AG08396 (cell line): ENCODE measurements at places on chromosomes 3 and 15.

- DNase-seq = no peak
Observed at GRCh38 chr3:195543500-195544229, 540 bp upstream of the PPP1R2 start.

GRCh38 chr3:128606094-128606493 lies 44.5 kb downstream of the RPN1 start:
- DNase-seq = no peak

DNA sequence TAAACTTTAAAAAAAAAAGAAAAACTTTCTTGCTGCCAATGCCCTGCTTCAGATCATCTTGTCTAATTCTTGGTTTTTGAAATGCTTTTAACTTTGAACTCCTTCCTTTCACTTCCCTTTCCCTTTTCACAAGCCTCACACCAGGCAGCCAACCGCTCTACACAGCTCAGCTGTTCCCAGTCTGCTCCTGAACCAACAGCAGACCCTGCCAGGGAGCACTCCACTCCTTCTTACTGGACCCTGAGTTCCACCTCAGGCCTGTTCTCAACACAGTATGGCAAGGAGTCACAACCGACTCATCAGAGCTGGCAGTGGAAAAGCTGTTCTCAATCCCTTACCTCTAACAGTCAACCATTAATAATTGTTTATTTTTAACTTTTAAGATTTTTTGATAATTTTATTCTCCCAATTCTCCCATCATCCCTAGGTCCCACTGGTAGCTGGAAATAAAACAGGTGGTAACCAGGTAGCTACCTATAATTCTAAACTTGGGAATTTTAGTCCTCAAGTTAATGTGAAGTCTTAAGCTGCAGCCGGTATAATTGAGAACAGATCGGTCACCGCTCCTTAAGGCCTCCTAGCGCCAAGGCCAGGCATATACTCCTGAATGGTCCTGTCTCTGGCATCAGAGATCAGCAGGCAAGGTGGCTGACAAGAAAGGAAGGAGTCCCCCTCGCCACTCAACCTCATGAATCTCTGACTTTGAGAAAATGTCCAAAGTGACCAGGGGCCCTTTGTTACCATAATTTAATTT lies 43.9 kb downstream of the BOC start:
- DNase-seq = no peak

GRCh38 chr15:81376231-81376630 lies 2.2 kb upstream of the TMC3 start:
- no peak for DNase-seq

DNA sequence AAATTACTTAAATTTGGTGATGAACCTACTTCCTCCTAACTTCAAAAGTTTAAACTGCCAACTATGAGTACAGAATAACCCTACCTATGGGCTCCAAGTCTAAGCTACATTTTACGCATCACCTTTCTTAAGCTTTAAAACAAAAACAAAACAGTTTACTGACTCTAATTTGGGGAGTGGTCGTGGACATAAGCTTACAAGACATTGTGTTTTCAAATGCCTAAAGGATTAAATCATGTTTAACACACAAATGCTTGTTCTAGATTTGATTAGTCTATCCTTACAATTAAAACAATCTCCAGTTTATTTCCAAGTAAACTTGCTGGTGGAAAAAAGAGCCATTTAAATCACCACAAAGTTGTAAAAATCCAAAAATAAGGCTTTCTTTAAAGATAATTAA lies 62.2 kb downstream of the UACA start:
- DNase-seq = no peak

- DNase-seq = no peak
Observed at GRCh38 chr3:141109751-141110150, 58.6 kb downstream of the SPSB4 start.

DNA sequence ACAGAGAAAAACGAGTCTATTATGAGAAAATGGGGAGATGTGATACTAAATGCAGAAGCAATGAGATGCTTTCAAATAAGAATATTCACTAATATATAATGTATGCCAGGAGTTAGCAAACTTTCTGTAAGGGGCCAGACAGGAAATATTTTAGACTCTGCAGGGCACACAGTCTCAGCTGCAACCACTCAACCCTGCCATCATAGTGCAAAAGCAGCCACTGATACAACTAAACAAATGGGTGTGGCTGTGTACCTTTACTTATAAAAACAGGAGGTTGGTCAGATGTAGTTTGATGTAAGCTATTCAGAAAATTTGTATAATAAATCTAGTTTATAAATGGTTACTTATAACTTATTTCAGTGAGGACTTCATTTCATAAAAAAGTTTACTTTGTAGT lies 78.1 kb downstream of the FBXL22 start:
- no peak for DNase-seq

GRCh38 chr3:184005941-184006507 lies 11.7 kb downstream of the ABCC5 start:
- DNase-seq = peak; percentile 26

DNA sequence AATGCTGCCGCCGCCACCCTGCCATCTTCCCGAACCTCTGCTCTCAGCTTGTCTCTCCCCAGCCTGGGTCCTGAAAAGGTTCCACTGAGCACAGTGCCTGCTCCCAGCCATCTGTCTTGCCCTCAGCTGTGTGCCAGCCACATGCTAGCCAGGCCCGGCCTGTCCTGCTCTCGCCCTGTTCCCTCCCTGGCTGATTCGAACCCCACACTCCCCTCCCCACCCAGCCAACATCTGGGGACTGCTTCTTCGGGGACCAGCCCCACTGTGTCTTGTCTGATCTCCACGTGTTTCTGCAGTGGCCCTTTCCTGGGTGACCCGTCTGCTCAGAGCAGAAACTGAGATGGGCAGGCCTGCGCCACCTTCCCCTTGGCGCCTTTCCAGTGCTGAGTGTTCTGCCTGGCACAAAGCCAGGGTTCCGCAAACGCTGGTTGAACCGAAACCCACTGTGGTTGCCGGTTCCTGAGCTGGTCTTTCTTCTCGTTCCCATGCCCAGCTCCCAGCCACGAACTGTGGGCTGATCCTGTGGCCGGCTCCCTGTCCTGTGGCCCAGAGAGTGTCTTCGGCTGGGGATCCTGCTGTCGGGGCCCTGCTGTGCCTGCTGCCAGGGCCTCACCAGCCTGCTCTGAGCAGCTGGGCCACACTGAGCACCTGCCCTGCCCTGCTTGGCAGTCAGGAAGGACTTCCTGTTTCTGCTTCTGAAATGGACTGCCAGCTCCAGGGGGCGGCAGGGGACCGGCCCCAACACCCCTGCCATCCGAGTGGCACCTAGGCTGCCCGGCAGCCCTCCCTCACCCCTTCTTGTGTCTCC lies 62.7 kb upstream of the KLF13 start:
- no peak for DNase-seq

DNA sequence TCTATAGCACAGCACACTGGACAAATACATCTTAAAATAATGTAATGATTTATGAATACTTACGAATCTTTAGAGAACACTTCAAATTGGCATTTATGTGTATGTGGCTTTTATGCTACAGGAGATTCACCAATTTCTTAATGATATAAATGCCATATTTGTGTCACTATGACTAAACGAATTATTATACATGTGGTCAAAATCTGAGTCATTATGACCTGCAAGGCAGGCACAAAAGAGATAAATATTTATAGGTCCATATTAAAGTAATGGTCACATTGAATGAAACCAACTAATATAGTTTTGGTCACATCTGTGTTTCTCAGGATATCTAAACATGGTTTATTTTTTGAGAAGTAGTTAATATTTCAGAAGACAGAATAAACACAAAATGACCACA lies 232.3 kb upstream of the SEMA6D start:
- DNase-seq = no peak

DNA sequence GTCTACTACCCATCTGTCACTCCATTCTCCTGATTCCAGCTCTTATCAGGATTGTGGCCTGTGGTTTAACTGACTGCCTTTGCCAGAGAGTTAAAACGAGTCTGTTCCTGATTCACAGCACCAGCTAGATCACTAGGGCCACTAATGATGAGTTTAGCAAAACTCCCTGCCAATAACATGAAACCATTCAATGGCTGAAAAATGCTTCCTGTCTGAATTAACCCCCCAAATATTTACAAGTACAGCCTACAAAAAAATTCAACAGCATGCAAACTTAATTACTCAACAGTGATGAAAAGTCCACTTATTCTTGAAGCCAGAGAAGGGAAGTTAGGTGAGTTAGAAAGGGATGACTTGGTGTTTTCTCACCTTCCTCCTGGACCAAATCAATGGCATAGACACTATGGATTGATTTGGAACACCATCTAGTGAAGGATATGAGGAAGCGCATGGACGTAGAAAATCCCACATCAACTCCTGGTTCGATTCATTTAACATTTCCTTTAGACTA lies 141.4 kb downstream of the TGFBR2 start:
- DNase-seq = peak; percentile 26

GRCh38 chr3:28624084-28624483 lies 275.5 kb upstream of the AZI2 start:
- no peak for DNase-seq

- DNase-seq = no peak
Observed at GRCh38 chr3:62727536-62727935, 147.7 kb downstream of the CADPS start.

- DNase-seq = no peak
Observed at GRCh38 chr15:60970246-60971170, 258.6 kb downstream of the RORA start.

GRCh38 chr3:52352566-52352965 lies 36.4 kb downstream of the DNAH1 start:
- DNase-seq = no peak

DNA sequence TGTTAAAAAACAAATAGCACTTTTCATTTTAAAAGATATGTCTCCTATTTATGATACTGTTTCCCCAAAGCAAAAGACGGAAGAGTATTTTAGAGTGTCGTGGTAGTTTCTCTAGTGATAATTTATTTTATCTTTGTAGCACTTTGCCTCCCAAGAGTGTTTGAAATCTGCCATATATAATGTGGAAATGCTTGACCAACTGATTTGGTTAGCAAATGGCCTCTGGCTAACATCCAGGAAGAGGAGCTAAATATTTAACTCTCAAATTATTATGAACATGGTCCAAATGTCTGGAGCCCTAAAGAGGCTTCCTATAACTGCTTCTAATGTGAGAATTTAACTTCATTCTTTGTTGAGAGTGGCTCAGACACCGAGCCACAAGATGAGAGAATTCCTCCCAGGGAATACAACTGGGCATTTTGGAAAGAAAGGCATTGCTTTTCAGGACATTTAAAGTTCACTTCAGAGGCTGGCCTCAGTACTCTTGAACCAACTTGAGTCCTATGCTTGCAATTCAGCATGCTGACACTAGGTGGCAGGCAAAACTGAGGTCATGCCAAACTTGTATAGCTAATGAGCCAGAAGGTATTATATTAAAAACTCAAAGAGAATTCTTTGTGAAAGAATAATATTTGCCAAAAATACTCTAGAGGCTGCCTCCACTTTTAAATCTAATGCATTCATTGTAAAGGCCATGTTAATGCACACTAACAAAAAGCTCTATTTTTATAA lies 104.5 kb downstream of the RARB start:
- DNase-seq = no peak

DNA sequence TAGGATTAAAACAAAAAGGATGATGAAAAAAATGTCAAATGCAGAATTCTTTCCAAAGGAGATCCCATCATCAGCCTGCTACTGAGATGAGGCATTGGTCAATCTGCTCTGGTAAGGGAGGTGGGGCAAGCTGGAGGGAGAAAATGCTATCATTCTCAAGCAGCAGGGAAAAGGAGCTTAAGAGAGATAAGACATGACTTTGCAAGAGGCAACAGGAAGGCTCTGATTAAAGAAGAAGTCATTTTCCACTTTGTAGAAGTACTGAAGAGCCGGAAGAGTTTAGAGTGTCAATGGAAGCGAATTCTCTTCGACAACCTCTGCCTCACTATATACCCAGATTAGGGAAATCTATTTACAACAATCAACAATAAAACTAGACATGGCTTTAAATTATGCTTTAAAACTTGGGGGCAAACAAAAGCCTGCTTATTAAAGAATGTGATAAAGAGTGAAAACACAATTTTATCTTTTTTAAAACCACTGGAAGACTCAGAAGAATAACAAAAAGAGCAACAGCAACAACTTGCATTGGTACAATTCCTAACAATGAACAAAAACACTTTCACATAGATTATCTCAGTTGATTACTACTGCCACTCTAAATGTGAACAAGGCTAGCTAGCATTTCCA lies 81.8 kb upstream of the NANOGP8 start:
- DNase-seq = no peak

DNA sequence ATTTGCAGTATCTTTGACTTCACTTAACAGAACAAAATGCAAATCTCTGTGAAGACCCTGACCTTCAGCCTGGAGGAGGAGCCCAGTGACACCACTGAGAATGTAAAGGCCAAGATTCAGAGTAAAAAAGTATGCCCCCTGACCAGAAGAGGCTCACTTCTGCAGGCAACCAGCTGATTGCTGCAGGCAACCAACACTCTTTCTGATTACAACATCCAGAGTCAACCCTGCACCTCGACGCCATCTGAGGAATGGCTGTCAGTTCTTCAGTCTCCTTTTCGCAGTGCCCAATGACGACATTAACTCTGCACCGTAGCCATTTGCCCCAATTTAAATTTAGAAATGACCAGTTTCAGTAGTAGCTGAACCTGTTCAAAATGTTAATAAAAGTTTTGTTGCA lies 14.9 kb downstream of the ATP13A3 start:
- no peak for DNase-seq

DNA sequence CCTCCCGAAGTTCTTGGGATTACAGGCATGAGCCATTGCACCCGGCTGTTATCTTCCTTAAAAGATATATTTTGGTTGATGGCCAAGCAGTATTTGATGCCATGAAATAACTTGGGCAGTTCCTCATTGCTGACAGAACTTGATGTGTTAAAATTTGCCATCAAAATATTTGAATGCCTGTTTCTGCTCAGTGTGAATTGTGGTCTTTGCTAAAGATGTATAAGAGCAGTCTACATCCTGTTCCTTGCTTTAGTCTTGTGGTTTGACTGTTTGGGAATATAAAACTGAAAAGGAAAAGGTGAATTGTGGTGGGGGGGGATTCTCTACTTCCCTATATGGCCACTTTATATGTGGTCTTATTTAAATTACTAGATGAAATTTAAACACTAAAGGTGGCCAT lies 14.0 kb downstream of the TRIM71 start:
- DNase-seq = no peak

- no peak for DNase-seq
Observed at GRCh38 chr3:43024181-43024885, 45.2 kb downstream of the GASK1A start.

- DNase-seq = no peak
Observed at GRCh38 chr3:182226995-182227394, 515.3 kb downstream of the SOX2 start.

GRCh38 chr3:177201700-177202397 lies 4.6 kb upstream of the TBL1XR1 start:
- DNase-seq = no peak

DNA sequence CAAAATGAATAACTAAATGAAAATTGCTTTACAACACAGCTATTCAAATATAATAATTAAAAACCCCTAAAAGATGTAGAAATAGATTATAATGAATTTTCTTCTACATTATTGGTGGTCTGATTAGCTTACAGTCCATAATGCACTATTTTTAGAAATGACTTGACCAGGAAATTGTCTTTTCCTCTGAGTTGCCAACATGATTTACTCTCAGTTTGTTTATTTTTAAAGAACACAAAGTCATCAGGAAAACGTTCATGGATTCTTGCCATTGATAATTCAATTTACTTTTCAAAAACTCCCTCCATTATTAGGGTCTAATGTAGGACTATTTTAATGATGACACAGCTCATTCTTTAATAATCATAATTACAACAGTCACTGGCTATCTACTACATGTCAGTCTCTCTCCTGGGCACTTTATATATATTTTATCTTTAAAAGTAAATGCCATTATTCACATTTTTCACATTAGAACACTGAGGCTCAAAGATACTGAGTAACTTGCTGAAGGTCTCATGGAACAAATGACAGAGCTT lies 1.1 kb downstream of the TM4SF18 start:
- DNase-seq = no peak
